ENCODE measurements at places on chromosomes 11 and 22.
A peak's percentile ranks its signal among the peaks of the same experiment; 100 is the strongest.

DNA sequence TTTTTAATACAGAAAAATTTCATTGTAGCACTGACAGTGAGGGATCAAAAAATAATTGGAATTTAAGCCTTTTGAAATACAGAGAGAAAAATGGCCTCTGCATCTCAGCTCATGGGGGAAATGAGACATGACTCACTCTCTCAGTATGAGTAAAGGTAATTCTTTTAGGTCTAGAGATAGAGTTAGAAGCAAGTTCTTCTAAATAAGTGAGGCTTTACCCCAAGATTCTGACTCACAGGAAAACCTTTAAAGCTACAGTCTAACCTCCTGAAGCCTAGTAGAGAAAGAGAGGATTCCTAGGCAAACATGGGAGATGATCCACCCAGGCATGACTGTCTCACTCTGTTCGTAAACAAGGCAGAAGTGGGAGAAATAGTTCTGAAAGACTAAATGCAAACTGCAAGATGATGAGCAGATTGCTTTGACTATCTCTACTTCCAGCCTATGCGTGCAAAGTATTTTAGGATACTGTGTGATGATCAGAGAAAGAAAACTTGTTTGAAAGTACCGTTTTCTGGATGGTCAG, 1003.3 kb upstream of the CCDC90B start:
- no peak for DNase-seq

GRCh38 chr11:111387363-111387762, 8.3 kb upstream of the POU2AF1 start:
- peak; percentile 61 for DNase-seq

GRCh38 chr11:5605849-5606248, 9.4 kb downstream of the TRIM6 start:
- no peak for DNase-seq

DNA sequence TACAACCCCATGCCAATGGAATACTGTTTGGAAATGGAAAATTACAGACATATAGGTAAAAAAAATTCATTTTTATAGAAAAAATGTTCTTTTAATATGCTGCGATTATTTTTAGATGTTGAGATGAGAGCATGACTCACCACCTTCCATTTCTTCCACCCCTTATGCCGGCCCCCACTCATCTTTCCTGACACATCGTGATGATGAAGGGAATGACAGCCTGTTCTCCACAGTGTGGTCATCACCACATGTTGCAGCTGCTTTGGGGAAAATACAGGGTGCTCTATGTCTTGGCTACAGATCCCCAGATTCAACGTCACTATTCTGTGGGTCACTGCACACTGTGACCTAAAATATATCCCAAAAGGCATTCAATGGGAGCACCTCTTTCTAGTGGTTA, 916.2 kb downstream of the METTL15 start:
- DNase-seq: no peak

- DNase-seq: no peak
Observed at GRCh38 chr22:27912101-27912500, 7.0 kb downstream of the PITPNB start.

GRCh38 chr11:31499576-31500178, 9.7 kb downstream of the IMMP1L start:
- no peak for DNase-seq

DNA sequence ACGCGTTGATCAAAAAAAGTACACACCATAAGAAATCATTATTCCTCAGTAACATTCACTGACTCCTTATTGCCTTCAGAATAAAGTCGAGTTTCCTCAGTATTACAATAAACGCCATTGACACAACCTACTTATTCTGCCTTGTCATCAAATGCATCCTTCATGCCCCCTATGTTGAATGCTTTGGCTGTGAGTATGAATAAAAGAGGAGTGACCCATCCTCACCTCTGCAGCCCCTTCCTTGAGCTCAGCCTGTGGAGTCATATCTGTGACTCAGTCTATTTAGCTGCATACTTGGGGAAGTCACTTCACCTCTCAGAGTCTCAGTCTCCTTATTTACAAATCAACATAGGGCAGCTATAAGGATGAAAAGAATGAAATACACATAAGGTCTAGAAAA, 65.1 kb downstream of the USP35 start:
- DNase-seq: no peak

DNA sequence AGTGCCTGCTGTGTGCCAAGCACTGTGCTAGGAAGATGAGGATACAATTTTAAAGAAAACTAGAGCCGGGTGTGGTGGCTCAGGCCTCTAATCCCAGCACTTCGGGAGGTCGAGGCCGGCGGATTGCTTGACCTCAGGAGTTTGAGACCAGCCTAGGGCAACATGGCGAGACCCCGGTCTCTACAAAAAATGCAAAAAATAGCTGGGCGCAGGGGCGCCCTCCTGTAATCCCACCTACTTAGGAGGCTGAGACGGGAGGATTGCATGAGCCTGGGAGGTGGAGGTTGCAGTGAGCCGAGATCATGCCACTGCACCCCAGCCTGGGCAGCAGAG, 8.3 kb downstream of the TPBGL start:
- no peak for DNase-seq

DNA sequence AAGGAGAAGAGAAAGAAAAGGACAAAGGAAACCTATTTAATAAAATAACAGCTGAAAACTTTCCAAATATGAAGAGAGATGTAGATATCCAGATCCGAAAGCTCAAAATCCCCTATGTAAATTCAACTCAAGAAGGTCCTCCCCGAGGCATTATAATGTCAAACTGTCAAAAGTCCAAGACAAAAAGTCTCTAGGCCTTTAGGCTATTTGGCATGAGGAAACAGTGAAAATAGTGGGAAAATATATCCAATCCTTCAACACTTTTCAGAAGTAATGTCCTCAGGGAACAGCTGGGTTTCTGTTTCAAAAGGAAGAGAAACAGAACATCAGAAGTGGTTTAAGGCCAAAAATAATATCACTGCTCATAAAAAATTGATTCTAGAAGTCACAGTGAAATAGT, 1.9 kb upstream of the OR52E4 start:
- DNase-seq: no peak

All from hematopoietic multipotent progenitor cell treated with erythropoietin and hydrocortisone succinate and interleukin-3 and kit ligand, for 4 days (in vitro differentiated cells).